Amniotic stem cell (primary cell): ENCODE measurements at places on chromosomes 2 and 18.

GRCh38 chr2:142100970-142101369, 29.8 kb downstream of the LRP1B start:
- no peak for DNase-seq

GRCh38 chr2:186544255-186544675, 45.6 kb upstream of the ITGAV start:
- peak; percentile 58 for DNase-seq

DNA sequence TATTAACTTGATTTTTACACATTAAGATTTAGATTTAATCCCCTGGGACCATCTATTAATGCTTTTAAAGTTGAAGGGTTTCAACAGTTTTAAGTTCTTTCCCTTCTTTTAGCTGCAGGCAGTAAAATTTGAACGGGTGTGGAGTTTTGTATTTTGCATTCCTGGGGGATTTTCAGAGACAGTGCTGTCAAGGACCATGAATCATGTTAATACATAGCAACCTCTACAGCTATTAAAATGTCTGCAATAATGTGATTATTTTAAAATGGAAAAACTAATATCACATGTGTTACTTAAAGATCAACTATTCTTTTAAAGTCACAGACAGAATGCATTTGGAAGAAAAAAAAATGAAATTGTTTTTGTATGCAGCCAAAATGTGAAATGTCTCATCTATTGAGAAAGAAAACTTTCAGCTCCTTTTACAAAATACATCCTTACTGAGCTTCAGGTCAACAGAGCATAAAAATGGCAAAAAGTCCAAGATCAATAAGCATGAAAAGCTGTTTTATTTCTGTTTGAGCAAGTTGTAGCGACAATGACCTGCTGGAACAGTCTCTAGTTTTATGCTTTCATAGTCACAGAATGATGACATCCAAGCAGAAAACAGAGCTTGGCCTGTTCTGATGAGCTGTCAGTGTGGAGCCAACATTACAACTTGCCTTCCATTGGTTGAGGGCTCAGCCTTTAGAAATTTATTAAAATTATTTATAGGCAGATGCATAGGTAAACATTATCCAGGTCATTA, 21.6 kb upstream of the ZNF521 start:
- no peak for DNase-seq

- DNase-seq: no peak
Measured at GRCh38 chr18:22385718-22386117, 32.0 kb downstream of the CTAGE1 start.

DNA sequence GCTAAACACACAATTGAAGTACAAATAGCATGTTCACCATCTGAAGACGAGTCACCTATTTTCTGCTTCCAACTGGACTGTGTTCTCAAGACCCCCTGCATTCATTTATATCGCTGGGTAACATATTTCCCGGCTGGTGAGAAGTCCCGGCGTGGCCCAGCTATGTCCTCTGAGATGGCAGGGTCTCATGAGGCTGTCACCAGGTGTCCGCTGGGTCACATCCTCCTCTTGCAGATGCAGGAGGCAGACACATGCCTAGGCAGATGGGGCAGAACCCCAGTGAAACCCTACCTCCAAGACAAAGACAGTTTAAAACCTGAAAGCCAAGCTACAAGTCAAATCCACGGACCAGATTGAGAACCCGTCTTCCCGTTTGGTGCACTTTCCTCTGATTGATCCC, 36.8 kb upstream of the UBE2F start:
- no peak for DNase-seq

- no peak for DNase-seq
Measured at GRCh38 chr2:75622500-75622899, 24.1 kb upstream of the MRPL19 start.

DNA sequence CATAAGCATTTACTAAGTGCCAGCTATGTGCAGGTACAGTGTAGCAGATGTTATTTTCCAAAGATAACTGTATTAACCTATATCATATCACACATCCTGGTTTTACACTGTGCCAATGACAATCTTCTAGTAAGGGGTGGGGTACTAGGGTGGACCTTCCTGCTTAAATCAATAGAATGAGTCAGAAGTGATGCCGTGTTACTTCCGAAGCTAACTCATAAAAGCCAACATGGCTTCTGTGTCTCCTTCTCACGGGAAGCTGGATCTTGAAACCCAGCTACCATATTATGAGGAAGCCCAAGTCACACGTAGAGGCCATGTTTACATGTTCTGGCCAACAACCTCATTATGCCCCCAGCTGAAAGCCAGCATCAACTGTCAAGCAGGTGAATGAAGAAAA, 59.1 kb downstream of the MRPL33 start:
- no peak for DNase-seq

DNA sequence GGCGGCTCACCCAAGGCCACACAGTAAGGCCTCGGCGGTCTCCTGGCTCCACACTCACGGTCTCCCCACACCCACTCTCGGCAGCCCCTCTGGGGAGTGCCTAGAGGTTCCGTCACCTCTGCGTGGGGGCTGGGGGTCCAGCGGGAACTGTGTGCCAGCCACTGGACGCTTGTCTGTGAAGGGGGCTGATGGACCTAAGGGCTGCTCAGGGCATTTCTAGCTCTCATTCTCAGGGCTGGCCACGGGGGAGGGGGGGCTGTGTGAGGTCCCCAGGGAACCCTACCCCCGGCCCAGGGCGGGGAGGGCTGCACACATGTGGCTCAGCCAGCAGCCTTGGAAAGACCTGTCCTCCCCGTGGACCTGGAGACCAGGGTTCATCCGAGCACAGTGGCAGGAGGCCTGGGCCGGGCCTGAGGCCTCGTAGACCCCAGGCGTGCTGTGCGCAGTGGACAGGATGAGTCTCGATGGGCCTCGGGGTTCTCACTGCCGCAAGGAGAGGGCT, 27.1 kb upstream of the ODC1 start:
- DNase-seq: no peak

DNA sequence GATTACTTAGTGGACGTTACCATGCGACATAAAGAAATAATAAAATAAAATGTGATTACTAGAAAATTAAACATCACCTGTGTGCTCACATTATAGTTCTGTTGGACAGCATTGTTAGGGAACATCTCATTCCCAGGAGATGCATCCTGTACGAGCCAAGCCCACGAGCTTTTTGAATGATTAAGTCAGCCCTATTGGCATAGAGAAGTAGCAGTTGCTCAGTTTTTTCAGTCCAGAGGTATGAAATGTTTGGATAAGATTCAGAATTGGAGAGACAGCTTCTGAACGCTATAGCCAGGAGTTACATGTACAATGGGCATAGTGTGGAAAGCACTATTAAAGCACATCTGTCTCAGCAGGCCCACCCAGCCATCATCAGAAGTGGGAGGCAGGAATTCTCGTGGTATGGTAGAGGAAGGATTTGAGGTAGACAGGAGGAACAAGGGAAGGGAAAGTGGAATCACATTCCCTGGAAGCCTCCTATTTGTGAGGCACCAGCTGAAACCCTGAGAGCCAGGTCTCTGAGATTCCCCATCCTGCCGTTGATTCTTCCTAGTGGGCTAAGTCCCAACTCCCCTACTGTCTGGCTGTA, 8.6 kb downstream of the SPATS2L start:
- DNase-seq: no peak

- DNase-seq: no peak
Measured at GRCh38 chr2:118687698-118688097, 159.8 kb downstream of the EN1 start.

DNA sequence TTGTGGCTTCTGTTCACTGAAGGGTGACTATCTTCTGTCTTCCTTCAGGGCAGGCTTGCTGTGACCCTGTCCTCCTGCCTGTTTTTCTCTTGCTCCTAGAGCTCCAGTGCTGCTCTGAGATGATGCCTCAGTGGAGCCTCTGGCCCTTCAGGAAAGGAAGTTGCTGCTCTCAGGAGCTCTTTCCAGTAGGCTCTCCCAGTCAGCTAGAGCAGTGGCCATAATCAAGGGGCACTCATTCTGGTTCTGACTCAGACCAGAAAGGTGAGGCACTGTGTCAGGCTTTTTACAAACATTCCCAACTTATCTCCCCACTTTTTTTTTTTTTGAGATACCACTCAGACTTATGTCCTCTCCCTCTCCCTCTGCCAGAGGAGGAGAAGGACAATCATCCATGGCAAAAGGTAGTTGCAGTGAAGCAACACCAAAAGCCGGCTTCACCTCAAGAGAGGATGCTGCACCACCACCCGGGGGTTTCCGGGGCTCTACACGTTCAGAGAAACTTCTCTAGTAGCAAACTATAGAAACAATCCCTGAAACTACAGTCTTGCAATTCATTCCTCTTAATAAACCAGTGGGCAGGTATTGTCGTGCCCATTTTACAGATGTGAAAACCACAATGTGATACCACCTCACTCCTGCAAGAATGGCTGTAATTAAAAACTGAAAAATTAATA, 115.4 kb downstream of the ACTR3 start:
- DNase-seq: no peak

DNA sequence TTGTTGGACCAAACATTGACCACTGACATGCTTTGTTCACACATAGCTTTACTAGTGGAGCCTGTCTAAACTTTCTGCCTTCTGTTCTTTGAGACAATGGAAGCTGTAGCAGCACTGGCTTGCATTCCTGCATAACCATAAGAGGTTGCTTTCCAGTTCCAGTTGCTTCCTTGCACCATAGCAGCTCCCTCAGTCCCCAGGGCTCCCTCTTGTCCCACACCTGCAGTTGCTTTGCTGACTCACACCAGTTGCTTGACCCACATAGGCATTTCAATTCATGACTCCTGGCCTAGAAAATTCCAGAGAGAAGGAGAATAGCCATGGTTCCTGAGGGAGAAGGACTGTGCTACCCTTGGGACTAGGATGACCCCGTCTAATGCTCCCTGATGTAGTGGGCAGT, 20.9 kb downstream of the SGPP2 start:
- no peak for DNase-seq

GRCh38 chr2:160368988-160369930, 124.3 kb downstream of the RBMS1 start:
- no peak for DNase-seq

GRCh38 chr2:105935063-105935462, 190.4 kb downstream of the NCK2 start:
- no peak for DNase-seq

GRCh38 chr2:154343282-154343681, 355.2 kb upstream of the KCNJ3 start:
- DNase-seq: no peak

DNA sequence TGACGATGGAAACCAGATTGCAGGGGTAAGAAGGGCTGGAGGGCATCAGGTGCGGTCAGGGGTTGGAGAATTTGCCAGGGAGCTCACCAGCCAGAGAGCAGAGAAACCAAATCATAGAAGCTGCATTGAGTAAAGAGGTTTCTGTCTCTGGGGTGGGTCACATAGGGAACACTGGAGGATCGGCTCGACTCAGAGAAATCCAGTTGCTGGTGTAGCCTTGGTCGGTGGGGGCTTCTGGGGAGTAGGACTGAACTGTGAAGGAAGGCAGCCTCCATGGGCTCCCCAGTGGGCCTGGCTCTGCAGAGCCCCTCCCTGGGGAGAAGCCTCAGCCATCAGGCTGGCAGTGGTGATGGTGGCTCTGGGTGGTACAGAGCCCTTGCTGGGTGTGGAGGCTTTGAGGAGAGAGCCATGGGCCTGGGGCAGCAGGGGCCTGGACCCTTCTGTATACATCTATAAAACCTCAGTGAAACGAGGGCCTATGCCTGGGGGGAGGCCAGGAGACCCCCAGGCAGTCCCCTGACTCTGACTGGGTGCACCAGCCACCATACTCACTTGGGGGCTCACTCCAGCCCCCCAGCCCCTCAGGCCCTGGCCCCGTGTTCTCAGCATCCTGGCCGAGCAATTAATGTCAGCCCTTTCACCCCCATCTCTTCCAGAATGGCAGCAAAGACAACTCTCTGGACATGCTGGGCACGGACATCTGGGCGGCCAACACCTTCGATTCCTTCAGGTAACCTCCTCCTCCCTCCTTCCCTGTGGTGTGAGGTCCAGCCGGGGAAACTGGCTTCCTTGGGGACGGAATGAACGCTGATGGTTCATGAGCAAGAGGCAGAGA, 124.5 kb downstream of the CTIF start:
- DNase-seq: no peak

DNA sequence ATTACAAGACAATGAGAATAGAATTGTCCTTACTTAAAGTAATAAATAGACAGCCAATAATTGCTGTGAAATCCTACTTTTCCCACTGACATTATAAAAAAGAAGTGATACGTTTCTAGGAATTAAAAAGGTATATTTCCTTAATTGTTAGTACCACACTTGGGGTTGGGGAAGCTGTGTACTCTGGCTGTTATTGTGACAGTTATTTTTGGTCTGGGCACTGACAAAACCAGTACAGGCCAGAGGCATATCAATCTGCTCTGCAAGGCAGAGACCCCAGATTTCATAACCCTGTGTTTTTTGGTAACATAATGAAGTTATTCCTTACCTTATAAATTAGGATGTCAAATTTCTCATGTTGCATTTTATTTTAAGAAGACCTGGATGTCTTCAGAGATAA, 66.5 kb downstream of the RAB10 start:
- no peak for DNase-seq

GRCh38 chr2:136116151-136116812, 1.7 kb downstream of the CXCR4 start:
- no peak for DNase-seq
